ENCODE measurements at places on chromosomes 6 and 20. TPM values are rescaled to one million over a fixed set of nuclear protein-coding genes. Genes with fewer than 3 reads are reported as not detected.

GRCh38 chr6:20700375-20700774 is 166.1 kb downstream of the CDKAL1 start:
- no peak for DNase-seq

DNA sequence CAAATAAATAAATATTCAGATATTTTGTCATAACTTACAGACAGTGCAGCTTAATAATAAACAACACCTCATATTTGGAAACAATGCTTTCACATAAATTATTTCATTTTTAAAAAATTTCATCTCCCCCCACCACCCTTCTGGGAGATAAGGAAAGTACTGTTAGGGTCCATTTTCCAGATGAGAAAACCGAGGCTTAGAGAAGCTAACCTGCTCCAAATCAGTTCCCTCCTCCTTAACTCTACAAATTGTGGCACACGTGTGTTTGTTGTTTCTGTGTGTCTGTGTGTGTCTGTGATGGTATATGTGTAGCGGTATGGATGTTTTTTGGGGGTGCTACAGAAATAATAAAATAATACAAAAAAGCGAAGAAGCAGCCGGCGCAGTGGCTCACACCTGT is 54.2 kb upstream of the NAA20 start:
- DNase-seq: no peak

DNA sequence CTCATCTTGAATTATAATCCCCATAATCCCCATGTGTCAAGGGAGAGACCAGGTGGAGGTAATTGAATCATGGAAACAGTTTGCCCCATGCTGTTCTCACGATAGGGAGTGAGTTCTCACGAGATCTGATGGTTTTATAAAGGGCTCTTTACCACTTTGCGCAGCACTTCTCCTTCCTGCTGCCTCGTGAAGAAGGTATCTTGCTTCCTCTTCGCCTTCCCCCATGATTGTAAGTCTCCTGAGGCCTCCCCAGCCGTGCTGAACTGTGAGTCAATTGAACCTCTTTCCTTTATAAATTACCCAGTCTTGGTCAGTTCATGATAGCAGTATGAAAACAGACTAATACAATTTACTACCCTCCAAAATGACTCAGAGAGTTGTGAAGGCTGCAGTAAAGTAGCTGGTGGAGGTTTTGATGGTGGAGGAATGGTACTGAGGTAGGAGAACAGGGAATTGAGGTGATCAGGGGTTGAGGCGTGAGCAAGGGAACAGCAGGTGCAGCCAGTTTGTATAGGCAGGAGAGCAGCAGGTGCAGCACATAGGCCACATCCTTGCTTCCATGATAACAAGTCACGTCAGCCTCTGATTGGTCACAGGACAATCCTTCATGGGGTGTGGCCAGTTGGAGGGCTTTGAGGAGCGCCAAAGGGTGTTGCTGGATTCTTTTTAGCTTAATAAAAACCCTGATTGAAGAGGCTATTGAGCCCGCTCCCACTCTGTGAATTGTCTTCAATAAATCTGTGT is 150.0 kb downstream of the CDC5L start:
- no peak for DNase-seq

GRCh38 chr6:33410711-33411631 is at the start of gene PHF1:
PHF1 (plus strand) TSS chr6:33411014; CDS start chr6:33412264, 1,250 bp downstream.
- no peak for DNase-seq

COL11A2 gene
- polyA plus RNA-seq: 3.0 TPM

- no peak for DNase-seq
These were observed 79.0 kb downstream of the BACH2 start for GRCh38 chr6:90217506-90218127.

CCDC170 gene
- polyA plus RNA-seq: 1.4 TPM

- no peak for DNase-seq
These were observed 60.8 kb downstream of the FAM83B start for GRCh38 chr6:54907355-54907754.

DNA sequence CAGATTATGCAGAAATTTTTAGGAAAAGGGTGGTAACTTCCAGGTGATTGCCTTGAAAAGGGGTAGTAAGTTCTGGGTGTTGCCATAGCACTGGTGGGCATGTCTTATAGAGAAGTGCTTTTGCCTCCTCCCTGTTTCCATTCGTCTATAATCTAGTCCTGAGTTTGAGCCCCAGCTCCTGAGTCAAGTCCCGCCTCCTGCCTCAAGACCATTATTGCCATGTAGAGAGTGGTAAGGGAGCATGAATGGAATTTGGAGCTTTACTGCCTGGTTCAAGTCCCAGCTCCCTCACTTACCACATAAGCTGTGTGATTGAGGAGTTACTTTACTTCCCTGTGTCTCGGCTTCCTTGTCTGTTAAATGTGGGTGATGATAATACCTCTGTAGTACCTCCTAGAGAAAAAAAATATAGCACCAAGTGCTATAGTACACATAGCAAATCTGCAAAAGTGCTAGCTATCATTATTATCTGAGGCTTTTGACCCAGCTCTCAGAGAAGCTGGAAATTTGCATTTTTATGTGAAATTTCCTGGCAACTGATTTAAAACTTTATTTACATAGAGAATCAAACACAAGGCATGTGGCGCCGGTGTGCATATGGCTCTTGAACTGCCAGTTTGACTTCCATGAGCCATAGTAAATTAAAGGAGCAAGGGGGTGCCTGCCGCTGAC is 36.0 kb downstream of the TGM6 start:
- no peak for DNase-seq

DNA sequence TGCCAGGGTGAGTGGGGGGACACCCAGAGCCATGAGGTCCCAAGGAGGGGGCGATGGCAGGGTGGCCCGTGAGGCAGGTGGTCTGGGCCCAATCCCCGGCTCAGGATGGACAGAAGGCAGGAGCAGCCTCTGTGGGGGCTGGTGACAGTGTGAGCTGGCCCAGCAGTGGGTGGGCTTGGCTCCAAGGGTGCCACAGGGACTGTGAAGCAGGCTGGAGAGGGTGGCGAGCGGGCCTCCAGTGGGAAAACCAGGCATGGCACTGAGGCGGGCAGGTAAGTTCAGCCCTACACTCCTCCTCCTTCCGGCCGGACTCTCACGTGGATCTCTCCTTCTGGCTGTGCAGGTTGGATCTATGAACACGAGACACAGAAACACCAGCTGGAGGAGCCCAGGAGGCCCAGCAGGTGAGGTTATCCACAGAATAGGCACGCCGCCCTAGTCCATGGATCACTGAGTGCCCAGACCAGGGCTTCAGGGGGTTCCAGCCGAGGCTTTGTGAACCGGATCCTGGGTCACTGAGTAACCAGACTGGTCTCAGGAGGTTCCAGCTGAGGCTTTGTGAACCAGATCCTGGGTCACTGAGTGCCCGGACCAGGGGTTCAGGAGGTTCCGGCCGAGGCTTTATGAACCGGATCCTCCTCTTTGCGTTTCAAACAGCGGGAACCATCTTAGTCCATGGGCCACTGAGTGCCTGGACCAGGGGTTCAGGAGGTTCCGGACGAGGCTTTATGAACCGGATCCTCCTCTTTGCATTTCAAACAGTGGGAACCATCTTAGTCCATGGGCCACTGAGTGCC is 76.4 kb upstream of the BHLHE23 start:
- no peak for DNase-seq

MUC22 gene
- not detected for polyA plus RNA-seq

- no peak for DNase-seq
These were observed 207.2 kb upstream of the STXBP5 start for GRCh38 chr6:146997062-146997461.

GRCh38 chr20:37941332-37941731 is 38.4 kb downstream of the VSTM2L start:
- DNase-seq: no peak

LY6G5C gene
- 5.9 TPM for polyA plus RNA-seq

DOK5 gene
- 13.5 TPM for polyA plus RNA-seq

- DNase-seq: no peak
These were observed 140.6 kb downstream of the MTHFD1L start for GRCh38 chr6:151005896-151006632.

DNA sequence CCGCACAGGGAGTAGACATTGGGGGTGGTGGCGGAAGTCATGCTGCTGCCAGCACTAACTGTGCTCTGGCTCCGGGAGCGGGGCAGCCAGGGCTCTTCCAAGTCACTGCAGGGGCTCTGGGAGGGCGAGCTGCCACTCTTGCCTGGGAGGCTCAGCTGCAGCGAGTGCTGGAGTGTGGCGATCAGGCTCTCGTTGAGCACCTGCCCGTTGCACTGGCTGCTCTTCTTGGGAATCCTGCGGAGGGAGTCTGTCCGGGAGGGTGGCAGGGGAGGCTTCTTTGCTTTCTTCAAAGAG is 28.0 kb downstream of the HEBP2 start:
- DNase-seq: no peak

DNA sequence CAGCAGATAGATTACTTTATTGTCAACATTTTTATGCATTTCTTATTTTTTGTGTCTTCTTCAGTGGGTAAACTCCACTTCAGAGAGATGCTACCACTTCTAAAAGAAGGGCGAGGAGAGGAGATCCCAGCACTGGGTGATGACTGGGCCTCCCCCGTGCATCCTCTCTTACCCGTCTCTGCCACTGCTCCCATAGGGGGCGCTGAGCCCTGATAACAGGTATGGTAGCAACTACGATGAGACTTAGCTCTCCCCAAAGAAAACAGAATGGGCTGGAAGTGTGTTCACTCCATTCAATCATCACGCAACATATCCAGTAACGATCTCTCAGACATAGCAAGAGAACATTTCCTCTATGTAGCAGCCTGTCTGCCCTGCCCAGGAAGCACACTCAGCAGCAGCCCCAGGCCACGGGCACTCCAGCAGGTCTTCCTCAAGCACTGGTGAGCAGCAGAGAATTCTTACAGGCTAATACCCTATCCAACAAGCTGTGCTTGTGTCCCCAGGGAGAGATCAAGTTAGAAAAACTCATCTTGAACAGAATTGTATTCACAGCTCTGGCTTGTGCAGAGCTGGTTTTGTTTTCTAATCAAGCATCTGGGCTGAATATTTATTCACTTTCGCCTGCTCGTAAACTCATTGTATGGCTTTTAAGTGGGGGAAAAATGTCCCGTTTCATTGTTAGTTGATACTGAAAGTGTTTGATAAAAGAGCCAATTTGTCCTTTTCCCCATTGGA is 533.1 kb upstream of the CDH4 start:
- DNase-seq: no peak

All from left renal pelvis (tissue), 4 donors.